ENCODE measurements at places on chromosomes 16 and 17.

DNA sequence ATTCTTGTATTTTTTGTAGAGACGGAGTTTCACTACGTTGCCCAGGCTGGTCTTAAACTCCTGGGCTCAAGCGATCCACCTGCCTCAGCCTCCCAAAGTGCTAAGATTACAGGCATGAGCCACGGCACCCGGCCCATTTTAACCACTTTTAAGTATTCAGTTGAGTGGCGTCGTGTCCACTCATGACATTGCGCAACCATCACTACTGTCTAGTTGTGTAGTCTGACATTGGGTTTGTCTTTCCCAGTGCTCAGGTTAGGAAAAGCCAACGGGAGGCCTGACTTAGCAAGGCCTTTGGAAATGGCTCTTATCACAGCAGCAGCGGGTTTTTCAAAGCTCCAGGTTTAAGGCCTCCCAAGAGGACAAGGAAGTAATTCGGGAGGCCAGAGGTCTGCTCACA lies 58.7 kb downstream of the LITAF start:
- DNase-seq = no peak

DNA sequence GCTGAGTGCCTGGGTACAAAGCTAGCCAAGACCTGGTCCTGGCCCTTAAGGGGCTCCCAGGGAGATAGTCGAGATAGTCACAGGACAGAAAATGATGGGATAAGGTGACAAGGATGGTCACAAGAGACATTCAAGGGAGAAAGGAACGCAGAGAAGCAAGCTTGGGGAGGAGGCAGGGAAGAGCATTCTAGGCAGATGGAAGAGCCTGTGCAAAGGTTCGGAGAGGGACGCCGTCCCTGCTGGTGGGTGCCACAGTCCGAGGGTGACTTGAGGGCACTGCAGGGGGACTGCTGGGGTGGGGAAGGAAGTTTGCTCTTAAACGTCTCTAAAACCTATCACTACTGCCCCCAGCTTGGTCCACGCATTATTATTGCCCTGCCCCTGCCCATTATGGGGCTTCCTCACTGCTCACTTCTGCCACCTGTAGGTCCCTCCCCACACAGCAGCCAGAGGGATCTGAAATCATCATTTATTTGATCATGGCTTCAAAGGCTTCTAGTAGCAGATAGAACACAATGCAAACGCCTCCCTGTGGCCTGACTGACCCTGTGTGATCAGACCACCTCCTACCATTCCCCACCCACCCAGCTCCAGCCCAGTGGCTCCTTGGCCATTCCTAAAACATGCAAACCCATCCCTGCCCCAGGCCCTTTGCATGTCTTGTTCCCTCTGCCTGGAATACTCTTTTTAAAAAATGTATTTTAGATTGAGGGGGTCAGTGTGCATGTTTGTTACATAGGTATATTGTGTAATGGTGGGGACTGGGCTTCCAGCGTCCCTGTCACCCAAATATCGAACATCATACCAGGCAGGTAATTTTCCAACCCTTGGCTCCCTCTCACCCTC lies 60.3 kb downstream of the RMI2 start:
- DNase-seq = peak; percentile 54

DNA sequence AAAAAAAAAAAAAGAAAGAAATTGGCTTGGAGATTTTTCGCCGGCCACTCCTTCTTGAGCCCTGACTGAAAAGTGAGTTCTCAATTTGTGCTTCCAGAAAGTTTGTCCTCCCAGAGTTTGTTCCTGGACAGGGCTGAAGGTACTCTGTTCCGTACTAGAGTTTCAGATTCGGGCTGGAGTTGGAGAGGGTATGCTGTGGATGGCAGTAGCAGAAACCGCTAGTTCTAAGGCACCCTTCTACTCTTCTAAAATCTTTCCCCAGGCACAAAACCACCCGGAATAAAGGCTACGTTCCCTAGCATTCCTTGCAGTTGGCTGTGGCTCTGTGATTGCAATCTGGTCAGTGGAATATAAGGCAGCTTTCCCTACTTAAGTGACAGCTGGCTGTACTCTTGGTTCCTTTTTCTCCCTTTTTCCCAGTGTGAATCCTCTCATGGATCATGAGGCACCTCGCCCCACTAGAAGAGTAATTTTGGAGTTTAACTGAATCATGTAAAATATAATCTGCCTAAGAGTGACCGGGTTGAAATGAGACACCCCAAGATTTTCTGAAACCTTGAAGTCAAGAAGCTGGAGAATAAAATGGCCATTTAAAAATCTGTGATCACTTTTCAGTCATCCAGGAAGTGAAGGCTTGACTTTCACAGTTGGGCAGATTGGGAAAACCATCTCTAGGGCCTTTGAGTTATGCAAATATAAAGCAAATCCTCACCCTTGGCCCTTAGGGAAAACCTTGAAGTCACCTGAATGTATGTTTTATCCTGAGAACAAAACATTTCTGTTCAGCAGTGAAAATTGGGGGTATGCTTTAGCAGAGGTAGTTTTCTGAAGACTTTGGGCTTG lies 901 bp upstream of the HEATR6 start:
- no peak for DNase-seq

- DNase-seq = no peak
Observed at GRCh38 chr16:77206533-77206932, 7.3 kb downstream of the SYCE1L start.

DNA sequence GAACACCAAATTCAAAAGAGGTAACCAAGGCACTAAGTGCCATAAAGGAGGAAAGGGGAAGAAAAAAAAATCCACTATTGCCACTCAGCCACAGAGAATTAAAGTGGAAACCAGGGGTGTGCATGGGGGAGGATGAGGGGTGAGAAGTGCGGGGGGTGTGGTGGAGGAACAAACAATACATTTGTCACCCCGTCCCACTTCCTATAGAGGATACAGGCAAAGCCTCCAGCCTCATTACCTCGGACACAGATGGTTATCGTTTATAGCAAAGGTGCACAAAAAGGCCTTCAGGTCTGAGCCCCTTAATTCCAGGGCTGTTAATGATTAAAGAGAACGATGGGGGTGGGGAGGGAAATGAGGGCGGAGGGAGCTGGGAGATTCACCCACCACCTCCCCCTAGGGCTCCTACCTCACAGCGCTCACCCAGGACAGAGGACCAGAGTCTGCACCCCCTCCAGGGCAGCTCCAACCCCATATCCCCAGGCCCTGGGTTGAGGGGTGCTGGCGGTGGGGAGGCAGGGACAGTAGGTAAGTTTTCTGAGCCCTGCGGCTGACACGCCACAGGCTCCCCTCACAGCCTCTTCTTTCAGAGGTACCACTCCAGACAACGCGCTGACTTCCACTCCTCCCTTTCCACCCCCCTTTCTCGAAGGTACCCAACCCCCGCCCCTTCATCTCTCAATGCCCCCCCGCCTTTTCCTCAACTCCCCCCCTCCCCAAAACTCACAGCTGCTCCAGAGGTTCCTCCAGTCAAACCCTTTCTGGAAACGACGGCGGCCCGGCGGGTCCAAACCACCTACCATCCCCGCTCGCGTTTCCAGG lies 470 bp downstream of the DCUN1D3 start:
- no peak for DNase-seq

DNA sequence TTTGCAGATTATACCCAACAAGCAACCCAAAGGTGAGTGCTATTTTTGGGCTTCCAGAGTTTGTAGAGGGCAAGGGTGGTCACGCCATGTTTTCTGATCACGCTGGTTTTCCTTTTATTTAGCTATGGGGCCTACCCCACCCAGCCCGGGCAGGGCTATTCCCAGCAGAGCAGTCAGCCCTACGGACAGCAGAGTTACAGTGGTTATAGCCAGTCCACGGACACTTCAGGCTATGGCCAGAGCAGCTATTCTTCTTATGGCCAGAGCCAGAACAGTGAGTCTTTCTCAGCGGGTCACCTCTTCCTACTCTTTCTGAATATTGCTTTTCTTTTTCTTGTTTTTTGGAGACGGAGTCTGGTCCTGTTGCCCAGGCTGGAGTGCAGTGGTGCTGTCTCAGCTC lies 2.5 kb downstream of the FUS start:
- no peak for DNase-seq

GRCh38 chr16:70434484-70435260 lies 4.2 kb downstream of the ST3GAL2 start:
- no peak for DNase-seq

GRCh38 chr17:21010705-21011596 lies 31.9 kb downstream of the USP22 start:
- DNase-seq = no peak

- DNase-seq = no peak
Observed at GRCh38 chr16:57940382-57940966, 30.5 kb downstream of the CNGB1 start.

DNA sequence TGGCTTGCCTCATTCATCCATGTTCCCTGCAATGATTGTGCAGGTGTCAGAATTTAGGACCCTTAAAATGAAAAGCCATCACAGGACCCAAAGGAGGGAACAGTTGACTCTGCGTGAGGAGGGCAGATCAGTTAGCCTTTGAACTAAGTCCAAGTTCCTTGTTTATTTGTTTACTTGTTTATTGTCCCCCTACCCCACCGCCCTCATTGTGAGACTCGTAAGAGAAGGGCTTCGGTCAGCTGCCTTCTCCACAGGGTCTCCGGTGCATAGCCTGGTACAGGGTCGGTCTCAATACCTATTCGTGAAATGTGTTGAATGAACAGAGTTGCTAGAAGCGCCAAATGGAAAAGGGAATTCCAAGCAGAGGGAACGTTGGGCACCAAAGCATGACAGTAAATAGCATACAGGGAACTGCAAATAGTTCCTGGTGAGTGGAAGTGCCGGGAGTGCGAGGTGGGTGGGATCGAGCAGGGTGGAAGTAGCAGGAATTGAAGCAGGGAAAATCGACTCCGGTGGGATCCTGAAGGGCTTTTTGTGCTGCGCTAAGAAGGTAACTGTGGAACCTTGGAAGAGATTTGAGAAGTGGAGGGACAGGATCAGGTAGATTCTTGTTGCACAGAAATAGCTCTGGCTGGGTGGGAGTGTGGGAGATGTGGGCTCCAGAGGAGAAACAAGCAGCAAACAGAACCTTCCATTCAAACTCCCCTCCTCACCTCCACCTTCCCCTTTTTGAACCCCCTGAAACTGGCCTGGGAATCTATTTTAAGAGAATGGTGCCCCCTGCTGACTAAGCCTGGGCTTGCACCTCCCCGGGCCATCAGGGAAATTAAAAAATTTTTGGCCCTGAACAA lies 12.7 kb downstream of the SLC35B1 start:
- peak; percentile 77 for DNase-seq

- no peak for DNase-seq
Observed at GRCh38 chr17:34571428-34572130, 7.8 kb upstream of the TMEM132E start.

DNA sequence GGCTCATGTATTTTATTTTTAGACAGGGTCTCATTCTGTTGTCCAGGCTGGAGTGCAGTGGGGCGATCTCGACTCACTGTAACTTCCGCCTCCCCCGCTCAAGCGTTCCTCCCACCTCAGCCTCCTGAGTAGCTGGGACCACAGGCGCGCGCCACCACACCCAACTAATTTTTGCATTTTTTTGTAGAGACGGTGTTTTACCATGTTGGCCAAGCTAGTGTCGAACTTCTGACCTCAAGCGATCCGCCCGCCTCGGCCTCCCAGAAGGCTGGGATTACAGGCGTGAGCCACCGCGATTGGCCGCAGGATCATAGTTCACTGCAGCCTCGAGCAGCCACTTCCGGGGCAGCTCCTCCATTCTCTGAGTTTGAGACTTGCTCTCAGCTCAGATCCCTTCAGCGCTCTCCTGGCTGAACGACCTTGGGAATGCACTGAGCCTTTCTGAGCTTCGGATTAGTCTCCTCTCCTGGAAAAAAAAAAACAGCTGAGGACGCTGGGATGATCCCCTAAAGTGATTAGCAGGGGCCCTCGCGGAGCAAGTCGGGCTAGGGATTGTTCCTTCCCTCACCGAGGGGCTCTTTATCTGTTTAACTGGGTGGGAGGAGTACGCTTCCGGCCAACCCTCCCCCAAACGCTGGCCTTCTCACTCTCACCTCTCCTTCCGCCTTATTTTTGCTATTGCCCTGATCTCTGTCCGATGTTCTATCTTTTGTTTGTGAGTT lies 1.1 kb upstream of the PKMYT1 start:
- no peak for DNase-seq

- no peak for DNase-seq
Observed at GRCh38 chr16:78290872-78291591, 191.6 kb downstream of the WWOX start.

DNA sequence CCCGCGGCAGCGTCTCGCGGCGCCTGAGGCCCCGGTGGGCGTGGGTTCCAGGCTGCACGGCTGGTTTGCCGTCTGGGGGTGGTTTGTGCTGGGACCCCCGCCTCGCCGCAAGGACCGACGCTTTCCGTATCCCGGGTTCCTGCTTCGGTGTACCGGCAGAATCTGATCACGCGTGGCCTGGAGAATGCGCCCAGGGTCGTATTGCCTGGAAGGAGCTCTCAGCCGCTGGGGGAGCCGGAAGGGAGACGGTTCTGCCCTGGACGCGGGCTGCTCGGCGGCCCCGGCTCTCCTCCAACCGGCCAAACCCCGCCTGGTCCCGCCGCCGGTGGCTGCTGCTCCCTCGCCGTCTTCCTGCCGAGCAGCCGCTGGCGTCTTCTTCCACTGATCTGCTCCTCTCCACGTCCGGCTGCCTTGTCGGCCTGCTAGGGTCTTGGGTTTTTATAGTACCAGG lies 39.8 kb downstream of the ZNF778 start:
- no peak for DNase-seq

GRCh38 chr16:50071075-50071671 lies 5.4 kb downstream of the HEATR3 start:
- DNase-seq = no peak

Measured in CD4-positive, alpha-beta T cell treated with Interleukin-17A for 1 hour (primary cell).